ENCODE measurements at places on chromosomes 6 and 20.

GRCh38 chr6:34697904-34698559 is 1.5 kb upstream of the ILRUN start:
- no peak for DNase-seq

- no peak for DNase-seq
Observed at GRCh38 chr6:93344333-93344835, 75.0 kb downstream of the EPHA7 start.

GRCh38 chr20:64107736-64108457 is 532 bp upstream of the NPBWR2 start:
- DNase-seq, result peak; percentile 14

DNA sequence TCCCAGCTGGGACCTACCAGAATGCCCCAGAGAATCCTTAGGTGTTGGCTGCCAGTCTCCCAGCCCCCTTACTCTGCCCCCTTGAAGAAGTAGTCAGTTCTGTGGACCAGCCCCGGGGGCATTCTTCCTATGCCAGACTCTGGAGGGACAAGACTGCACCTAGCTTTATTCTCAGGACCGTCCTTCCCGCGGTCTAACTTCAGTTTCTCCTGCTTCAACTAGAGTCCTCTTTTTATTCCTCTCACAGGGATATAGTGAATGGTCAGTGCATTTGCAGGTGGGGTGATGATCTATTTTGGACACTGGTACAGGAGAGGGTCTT is 35.9 kb upstream of the MDFI start:
- DNase-seq, result no peak

GRCh38 chr6:16684896-16685554 is 76.2 kb downstream of the ATXN1 start:
- DNase-seq, result no peak

GRCh38 chr6:106539936-106540335 is 89.4 kb downstream of the RTN4IP1 start:
- DNase-seq, result no peak

DNA sequence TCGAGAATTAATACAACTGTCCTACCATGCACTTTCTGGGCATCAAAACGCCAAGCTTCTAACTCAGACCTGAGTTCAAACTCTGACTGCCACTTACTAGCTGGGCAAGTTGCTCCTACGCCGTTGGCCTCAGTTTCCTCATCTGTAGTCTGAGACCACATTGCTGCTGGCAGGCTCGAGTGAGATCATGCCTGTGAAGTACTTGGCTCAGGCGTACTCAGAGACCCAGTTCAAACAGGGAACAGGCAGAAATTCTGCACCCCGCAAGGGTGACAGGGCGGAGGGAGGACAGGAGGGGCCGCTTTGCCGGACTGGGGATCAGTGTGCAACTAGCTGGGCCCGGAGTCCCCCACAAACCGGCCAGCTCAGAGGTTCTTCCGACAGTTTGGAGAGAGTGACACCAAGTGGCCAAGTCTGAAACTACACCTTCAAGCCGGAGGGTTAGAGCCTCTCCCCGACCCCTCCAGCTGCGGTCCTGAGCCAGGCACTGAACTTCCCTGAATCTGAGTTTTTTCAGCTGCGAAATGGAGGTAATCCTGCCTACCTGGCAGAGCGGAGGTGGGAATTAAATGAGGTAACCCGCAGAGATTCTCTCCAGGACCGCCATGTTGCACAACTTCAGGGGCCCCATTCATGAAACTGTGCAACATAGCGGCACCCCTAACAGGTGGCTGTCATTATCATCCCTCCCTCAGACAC is 46.0 kb upstream of the PTPN1 start:
- no peak for DNase-seq
